Left colon (tissue), 2 donors: ENCODE measurements at places on chromosomes 16 and 17.
A peak's percentile ranks its signal among the peaks of the same experiment; 100 is the strongest.

- DNase-seq = no peak
Observed at GRCh38 chr17:30248786-30249185, 13.3 kb upstream of the SLC6A4 start.

DNA sequence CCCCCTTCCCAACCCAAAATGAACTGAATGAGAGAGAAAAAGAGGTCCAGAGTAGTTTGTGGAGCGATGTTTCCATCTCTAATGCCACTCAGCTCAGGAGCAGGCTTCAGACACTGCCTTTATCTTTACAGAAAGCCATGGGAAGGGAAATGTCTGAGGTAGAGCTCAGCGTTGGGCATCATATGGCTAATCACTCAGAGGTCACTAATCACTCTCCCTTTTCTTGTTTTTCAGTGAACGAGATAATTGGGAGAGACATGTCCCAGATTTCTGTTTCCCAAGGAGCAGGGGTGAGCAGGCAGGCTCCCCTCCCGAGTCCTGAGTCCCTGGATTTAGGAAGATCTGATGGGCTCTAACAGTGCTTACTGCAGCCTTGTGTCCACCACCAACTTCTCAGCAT, 9.8 kb downstream of the ESRP2 start:
- DNase-seq = no peak

DNA sequence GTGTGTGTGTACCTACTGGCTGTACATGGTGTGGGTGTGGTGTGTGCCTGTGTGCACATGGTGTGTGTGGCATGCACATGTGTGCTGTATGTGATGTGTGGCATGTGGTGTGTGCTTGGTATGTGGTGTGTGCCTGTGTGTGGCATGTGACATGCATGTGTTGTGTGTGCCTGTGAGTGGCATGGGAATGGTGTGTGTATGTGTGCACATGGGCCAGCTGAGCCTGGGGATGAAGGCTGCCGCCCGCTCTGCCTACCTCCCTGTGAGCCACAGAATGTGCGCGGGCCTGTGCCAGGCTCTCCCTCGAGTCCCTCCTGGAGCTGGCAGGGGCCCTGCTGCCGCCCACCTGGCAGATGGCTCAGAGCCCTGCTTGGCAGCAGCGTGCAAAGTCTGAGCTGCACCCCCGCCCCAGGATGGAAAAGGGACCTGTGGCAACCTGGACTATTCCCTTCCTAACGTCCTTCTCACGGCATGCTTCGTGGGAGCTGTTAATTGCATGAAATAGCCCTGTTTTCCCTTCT, 9.3 kb downstream of the PRSS27 start:
- no peak for DNase-seq

GRCh38 chr16:23491490-23492391, 18.6 kb downstream of the GGA2 start:
- DNase-seq = no peak

DNA sequence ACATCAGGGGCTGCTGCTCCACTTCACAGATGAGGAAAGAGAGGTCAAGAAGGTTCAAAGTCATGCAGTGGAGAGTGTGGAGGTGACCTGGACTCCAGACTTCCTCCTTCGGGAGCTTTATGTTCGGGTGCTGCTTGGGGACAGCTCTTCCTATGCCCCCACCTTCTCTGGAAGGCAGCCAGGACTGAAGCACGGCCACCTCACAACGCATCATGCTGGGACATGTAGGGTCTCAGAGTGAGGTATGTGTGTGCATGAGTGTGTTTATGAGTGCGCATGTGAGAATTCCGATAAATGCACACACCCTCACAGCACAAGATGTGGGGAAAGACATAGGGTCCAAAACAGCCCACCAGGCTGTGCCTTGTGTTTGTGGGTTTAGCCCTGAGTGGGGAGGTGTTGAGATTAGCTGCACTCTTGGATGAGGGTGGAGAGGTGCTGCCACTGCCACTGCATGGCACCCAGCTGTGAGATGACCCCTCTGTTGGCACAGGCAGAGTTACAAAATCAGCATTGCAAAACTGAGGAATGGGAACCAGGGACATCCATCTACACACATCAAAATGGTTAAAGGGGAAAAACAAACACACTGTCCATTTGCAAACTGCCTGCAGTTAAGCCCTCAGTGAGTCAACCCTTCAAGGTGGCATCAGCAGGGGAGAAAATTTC, 367.4 kb downstream of the SEC14L1 start:
- DNase-seq = no peak

GRCh38 chr17:55576237-55576995, 65.2 kb upstream of the SMIM36 start:
- no peak for DNase-seq

GRCh38 chr16:80092681-80093080, 448.1 kb upstream of the DYNLRB2 start:
- no peak for DNase-seq

DNA sequence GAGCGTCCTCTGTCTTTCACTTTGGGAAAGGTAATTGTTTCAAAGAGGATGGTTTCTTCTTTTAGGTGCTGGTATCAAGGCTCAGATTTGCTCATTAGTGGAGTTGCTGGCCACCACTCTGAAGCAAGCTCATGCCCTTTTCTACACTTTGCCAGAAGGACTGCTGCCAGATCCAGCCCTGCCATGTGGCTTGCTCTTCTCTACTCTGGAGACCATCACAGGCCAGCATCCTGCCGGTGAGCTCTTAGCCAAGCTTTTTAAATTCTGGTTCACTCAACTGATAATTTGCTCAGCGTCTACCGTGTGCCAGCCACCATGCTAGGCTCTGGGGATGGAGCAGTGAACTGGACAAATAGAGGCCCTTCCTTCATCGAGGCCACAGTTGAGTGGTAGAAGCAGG, 4.3 kb downstream of the COG1 start:
- no peak for DNase-seq

GRCh38 chr17:31211352-31212012, 85.6 kb downstream of the OMG start:
- no peak for DNase-seq

DNA sequence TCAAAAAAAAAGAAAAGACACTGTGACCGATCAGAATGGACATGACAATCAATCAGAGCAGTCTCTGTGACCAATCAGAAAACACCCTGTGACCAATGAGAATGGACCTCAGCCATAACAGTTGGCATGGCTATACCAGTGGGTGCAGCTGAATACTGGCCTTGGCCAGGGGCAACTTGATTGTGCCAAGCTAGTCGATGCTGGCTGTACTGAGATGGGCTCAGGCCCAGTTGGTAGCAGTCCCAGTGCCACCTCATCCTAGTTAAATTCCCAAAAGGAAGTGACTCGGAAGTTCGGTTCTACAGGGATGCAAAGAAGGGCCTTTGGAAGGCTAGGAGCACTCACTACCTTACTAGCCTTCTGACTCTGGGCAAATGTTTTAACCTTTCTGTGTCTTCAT, 37.2 kb upstream of the BCO1 start:
- DNase-seq = no peak

DNA sequence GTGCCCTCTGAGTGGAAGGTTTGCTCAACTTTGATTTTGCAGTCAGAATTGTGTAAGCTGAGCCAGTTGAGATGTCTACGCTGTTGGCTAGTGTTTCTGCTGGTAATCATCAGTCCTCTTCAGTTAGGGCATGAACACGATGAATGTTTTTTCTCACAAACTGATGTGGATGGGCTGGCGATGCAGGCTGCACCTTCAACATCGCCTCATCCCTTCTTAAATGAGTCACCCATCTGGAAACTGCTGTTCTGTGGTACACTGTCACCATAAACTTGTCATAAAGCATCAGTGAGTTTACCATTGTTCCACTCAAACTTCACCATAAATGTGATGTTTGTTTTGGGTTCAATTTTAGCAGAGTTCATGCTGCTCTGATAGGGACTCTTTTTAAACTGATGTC, 8.4 kb downstream of the C16orf95 start:
- no peak for DNase-seq

GRCh38 chr17:7038025-7038862, 2.4 kb downstream of the SLC16A13 start:
- DNase-seq = no peak

DNA sequence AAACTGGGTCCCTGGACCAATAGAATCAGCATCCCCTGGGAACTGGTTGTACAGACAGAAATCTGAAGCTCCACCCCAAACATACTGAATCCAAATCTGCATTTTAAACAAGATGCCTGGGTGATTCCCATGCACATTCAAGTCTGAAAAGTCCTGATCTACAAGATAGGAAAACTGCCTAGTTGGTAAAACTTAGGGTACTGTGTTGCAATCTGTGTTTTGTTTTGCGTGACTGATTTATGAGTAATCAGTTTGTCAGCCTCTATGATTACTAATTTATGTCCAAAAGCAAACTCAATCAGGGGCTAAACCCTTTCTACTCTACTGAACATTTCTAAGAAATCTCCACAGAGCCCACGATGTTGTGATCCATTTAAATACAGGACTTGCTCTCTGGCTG, 103.8 kb downstream of the YPEL2 start:
- DNase-seq = no peak

- no peak for DNase-seq
Observed at GRCh38 chr17:17531156-17531555, 35.0 kb upstream of the RASD1 start.

DNA sequence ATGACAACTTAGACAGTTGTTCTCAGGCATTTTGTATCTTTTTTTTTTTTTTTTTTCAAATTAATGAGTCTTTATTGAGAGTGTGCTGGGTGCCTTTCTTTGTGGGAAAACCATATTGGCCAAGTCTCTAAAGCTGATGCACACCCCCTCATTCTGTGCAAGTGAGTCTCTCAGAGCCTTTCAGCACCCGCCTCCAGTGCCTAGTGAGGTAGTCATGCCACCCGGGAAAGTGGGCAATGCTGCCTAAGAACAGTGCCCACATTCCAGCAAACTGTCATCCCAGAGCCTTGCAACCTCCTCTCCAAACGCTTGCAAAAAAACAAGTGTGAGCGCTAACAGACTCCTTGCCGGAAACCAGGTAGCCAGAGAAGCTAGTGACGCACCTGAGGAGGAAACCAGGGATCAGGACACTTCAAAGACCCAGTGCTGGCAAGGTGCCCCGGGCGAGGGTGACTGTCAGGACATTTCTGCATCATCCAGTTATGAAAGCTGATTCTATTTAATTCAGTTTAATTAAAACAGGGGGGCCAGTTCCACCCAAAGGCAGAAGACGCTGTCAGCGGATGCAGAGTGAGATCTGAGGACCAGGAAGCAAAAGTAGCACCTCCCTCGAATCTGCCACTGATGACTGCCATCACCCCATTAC, 34.9 kb downstream of the SMARCE1 start:
- no peak for DNase-seq

- DNase-seq = no peak
Observed at GRCh38 chr16:49620158-49620868, 235.6 kb downstream of the ZNF423 start.

GRCh38 chr16:88534638-88535190, 35.5 kb upstream of the ZC3H18 start:
- DNase-seq = peak; percentile 70

GRCh38 chr16:69188716-69189115, 1.8 kb downstream of the SNTB2 start:
- no peak for DNase-seq

GRCh38 chr17:68853036-68853435, 102.2 kb downstream of the ABCA8 start:
- DNase-seq = no peak

GRCh38 chr17:18142417-18142816, 33.9 kb downstream of the MYO15A start:
- no peak for DNase-seq

DNA sequence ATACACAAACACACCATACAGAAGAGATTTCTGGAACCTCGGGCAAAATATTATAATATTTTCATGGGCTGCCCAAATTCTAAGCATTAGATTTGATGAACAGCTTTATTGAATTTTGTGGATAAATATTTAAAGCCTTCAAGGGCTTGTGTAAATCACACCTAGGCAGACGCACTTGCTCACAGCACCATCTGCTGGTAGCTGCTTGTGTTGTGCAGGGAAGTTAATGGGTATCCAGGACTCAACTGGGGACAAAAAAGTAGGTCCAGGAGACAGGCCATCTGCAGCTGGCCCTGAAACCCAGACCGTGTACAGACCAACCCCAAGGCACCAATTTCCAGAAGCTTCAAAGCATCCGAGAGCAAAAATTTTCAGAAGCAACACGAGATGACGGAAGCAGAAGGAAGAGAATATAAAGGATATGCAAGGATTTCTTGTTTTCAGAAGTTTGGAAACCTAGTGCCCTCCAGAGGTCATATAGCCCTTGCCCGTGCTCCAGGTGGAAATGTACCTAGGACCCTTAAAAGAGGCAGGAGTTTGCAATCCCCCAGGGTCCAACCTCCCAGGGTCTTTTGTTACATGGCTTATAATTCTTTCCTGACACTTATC, 140.0 kb downstream of the CHD9NB start:
- DNase-seq = peak; percentile 79

GRCh38 chr16:563072-563644, 3.0 kb downstream of the PRR35 start:
- no peak for DNase-seq
